HCT116 (cell line): ENCODE measurements at places on chromosomes 4 and X.

DNA sequence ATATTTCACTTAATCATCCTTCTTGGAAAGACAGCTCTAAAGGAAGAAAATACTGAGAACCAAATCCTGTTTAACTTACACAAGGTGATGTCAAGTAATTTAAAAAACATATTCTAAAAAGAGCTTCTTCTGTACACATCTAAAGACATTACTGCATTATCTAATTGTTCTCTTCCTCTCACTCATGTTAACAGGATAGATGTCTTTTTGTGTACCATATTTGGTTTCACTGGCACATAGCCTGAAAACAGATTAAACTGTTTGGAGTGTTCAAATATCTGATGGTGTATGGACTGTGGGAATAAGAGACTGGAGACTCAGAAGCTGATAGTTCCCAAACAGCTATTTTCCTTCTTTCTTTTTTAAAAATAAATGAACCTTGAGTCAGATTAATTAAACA, 213.3 kb upstream of the MAB21L2 start:
- DNase-seq: no peak

DNA sequence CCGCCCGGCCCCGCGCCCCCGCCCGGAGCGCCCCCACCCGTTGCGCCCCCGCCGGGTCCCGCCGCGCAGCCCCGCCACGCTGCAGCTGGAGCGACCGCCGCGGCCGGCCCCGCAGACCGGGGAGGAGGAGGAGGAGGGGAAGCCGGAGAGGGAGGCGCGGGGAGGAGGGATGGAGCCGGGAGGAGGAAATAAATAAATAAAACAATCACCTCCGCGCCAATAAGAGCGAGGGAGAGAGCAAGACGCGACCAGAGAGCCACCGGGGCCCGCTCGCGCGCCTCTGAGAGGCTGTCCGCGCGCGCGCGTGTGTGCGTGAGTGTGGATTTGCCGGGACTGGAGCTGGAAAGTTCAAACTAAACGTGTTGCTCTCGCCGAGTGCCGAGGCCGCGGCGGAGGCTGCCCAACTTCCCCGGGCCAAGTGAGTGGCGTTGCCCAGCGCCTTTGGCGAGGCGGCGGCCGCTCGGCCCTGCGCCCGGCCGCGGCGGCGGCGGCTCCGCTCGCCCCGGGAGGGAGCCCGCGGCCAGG, 2184.4 kb upstream of the TENM3 start:
- DNase-seq: no peak

- no peak for DNase-seq
Measured at GRCh38 chr4:161920304-161921052, 243.3 kb downstream of the FSTL5 start.

DNA sequence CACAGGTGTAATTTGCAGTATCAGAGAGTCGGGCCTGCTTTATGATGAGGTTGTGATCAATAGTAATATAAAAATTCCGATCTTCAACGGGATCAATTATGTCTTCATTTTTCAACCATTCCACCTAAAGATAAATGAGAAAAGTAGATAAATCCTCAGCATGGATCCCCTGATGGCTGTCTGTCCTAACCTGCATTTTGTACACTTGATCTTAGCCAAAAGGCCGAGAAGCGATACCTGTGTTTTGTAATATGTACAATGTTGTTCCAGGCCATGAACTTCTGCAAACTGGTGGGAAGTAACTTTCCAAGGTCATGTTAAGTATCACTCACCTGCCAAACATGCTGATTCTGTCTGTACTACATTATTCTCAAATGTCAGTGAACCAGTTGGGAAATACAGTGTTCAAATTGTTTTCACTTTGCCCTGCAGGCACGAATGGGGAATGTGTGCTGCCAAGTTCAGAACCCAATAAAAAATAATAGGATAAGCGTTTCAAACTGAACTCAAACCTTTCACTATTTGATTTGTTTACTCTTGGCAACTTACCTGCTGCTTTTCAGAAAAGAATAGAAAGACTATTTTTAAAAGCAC, 298.1 kb downstream of the UNC5C start:
- DNase-seq: no peak

DNA sequence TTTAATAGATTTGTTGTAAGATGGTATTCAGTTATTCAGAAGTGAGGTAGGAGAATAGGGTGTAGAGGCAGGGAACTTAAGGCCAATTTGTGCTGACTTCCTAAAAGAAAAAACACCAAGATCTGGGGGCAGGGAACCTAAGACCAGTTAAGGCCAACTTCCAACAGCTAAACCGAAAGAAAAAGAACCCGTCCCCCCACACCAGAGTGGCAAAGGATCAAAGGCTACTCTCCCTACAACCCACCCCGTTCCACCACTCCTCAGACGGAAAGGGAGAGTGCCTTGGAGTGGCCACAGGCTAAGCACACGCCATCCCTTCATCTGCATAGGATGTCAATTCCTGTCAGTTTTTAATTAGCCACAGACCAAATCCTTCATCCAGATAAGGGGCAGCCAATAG, 3.7 kb upstream of the ZNF718 start:
- no peak for DNase-seq

DNA sequence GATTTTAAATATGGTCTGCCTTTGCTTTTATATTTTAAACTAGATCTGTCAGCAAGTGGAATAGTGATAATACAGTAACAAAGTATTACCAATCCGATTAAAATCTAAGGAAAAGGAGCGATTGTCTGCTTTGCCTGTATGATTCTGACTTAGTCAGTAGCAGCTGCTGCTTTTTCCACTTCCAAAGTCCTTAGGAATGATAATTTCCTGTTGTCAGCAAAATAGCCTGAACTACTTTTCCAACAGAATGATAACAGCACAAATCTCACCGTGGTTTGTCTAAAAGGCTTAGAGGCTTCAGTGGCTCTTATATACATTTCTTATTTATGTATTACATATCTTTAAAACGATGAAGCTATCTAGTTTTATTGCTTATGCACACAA, 290.0 kb downstream of the ANK2 start:
- no peak for DNase-seq

- no peak for DNase-seq
Measured at GRCh38 chr4:174122705-174123104, 160.8 kb downstream of the FBXO8 start.

- no peak for DNase-seq
Measured at GRCh38 chrX:35016051-35016450, 73.5 kb downstream of the FAM47B start.

DNA sequence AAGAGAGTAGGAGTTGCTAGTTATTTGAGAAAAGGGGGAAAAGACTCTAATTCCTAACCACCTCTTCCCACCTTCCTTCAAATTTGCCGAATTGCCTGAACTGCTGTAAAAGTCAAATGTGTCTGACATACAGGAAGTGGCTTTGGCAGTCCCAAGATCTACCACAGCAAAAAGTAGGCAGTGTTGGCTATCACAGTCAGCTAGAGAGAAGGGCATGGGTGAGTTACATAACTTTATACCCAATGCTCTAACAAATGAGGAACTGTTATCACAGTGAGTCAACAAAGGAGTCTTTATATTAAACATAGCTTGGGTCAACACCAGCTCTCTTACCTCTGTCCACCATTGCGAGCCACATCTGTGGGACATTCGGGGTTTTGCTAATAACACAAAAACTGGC, 2.4 kb upstream of the MBNL3 start:
- no peak for DNase-seq

- DNase-seq: no peak
Measured at GRCh38 chr4:1333256-1333655, 13.8 kb upstream of the UVSSA start.

GRCh38 chrX:64338296-64338695, 57.0 kb downstream of the MTMR8 start:
- DNase-seq: no peak

DNA sequence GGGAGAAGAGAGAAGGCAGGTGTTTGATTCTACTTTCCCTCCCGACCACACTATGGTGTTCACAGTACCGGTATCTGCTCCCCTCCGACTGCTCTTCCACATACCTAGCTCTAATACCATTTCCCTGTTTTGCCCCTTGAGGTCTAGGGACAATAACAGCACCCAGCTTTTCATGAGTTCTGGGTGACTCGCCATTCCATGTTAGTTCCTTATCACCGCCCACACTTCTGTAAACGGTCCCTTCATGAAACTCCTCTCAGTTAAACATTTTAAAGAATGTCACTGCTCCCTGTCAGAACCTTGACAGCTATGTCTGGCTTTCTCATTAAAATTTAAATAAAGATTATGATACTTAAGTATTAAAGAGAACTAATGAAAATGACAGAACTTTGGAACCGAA, 136.7 kb downstream of the ADAMTS3 start:
- DNase-seq: no peak

- DNase-seq: no peak
Measured at GRCh38 chrX:118698516-118699170, 28.8 kb upstream of the IL13RA1 start.

DNA sequence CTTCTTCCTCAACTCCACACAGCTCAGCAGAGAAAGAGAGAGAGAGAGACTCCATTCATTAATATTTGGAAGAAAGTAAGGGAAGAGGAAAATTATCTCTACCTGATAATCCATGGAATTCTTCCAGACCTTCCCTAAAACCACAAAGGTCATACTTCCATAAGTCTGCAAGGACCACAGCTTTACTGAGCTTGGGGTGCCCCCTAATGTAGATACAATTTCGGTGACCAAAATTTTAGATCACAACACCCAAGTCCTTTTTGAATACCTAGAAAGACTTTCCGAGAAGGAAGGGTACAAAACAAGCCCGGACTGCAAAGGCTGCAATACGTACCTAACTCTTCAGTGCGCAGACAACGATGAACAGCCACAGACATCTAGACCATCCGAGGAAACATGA, 523.9 kb downstream of the GLUD2 start:
- DNase-seq: no peak

- no peak for DNase-seq
Measured at GRCh38 chrX:8067754-8068462, 103.2 kb downstream of the VCX2 start.

DNA sequence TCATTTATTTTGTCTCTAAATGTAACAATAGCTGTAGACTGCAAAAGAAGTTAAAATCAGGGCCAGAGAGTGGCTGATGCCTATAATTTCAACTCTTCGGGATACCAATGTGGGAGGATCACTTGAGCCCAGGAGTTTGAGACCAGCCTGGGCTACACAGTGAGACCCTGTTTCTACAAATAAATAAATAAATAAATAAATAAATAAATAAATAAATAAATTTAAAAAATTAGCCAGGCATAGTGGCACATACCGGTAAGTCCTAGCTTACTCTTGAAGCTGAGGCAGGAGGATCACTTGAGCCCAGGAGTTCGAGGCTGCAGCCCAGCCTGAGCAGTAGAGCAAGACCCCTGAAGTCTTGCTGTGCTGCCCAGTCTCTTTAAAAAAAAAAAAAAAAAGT, 79.1 kb downstream of the WWC2 start:
- no peak for DNase-seq

DNA sequence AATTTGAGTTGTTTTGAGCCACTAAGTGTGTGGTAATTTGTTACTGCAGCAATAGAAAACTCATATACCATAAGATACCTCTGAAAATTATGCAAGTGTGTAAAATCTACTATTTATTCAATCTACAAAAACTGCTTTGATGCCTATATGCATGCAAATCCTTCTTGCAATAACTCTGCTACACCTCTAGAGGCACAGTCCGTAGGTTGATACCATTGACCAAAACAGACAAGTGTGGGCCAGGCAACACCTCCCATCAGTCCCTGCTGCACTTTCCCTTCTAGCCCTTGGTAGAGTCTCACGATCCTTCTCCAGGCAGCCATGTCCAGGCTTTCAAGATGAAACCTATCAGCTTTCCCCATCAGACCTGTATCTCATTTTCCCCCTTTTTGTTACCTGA, 48.8 kb upstream of the FAM9A start:
- DNase-seq: no peak

DNA sequence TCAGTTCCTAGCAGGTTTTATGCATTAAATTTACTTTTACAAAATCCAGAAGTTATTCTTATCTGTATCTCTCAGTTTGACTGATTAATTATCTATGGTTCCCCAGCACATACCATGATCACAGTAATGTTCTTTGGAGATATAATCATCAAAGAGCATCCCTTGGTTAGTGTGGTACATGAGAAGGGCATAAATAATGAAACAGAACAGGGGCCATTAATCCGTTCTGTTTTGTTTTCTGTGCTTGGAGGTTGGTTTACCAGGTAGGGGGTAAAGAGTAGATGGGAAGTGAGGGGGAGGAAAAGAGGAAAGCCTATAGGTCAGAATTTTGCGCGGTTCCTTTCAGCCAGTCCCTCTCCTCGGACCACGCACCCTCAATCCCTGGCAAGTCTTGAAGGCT, 718.7 kb upstream of the TENM3 start:
- DNase-seq: no peak

GRCh38 chr4:26081795-26082498, 167.9 kb downstream of the SMIM20 start:
- DNase-seq: peak; percentile 63

DNA sequence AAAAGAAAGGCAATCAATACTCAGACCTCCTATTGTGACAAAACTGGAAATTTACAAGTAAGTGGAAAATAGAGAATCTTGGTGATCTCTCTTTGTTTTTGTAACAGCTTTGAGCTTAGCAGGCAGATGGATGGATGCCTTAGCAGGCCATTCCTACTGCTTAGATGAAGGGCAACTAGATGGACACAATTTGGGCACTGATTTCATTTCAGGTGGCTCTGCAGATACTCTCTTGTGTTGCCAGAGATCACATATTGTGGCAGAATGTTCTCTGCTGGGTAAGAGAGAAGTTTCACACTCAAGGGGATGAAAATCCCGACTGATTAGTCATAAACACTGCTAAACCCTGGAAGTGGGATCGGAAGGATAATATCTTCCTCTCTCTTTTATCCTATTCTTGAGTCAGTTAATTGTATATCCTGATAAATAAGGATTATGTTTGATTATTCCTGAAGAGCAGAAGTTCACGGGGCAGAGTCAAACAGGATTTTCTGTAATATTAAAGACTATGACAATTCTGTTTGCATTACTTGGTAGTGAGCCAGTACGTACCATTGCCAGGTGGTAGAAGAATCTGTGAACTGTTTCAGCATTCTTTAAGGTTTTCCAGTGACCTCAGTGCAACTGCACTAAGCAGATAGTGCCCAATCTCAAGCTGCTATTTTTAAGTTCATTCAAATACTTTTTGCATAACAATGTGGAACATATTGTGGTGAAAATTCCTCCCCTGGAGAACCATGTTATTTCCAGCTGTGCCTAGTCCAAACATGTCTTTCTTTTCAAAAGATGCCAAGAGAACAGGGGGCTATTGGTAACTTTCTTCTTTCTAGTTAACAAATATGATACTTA, 974.3 kb downstream of the FSTL5 start:
- no peak for DNase-seq

- DNase-seq: no peak
Measured at GRCh38 chr4:181613200-181613599, 630.0 kb upstream of the TENM3 start.

- no peak for DNase-seq
Measured at GRCh38 chr4:15754323-15754722, 23.8 kb upstream of the CD38 start.

DNA sequence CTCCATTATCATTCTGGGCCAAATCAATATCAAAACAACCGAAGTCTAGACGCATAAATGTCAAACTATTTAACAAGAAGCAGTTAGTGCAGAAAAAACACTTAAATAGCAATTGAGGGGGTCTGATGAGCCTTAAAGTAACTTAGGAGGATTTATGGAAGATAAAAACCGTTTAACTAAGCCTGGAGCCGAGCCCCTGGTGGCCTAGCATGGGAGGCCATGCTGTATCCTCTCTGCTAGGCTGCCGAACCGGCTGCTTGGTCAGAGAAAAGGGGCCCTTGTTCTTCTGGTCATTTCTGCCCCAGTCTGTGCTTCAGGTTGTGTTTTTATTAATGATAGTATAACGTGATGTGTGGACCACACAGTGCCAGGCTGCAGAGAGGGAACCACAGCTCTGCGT, 72.4 kb downstream of the CPZ start:
- DNase-seq: no peak

- DNase-seq: no peak
Measured at GRCh38 chr4:143514901-143515300, 1.4 kb downstream of the SMARCA5 start.

- DNase-seq: no peak
Measured at GRCh38 chrX:57172544-57172943, 35.3 kb upstream of the SPIN2A start.
